B cell (primary cell): ENCODE measurements at places on chromosomes 11 and 22. TPM values are rescaled to one million over a fixed set of nuclear protein-coding genes. Genes with fewer than 3 reads are reported as not detected.

The FAM180B gene
- polyA plus RNA-seq = 0.06 TPM in 1 of 2 replicates, not detected in the other

The OR52I2 gene
- not detected in 2 replicates for polyA plus RNA-seq

The C22orf42 gene
- polyA plus RNA-seq = not detected in 2 replicates

The SLC29A2 gene
- 15.7 and 16.2 TPM in 2 replicates for polyA plus RNA-seq

The FXYD2 gene
- 0.43 and 0.61 TPM in 2 replicates for polyA plus RNA-seq
